D721Med (cell line): ENCODE measurements at places on chromosomes 2 and 18.
A peak's percentile ranks its signal among the peaks of the same experiment; 100 is the strongest.

- DNase-seq = no peak
Observed at GRCh38 chr2:41965909-41966295, 81.9 kb upstream of the PKDCC start.

DNA sequence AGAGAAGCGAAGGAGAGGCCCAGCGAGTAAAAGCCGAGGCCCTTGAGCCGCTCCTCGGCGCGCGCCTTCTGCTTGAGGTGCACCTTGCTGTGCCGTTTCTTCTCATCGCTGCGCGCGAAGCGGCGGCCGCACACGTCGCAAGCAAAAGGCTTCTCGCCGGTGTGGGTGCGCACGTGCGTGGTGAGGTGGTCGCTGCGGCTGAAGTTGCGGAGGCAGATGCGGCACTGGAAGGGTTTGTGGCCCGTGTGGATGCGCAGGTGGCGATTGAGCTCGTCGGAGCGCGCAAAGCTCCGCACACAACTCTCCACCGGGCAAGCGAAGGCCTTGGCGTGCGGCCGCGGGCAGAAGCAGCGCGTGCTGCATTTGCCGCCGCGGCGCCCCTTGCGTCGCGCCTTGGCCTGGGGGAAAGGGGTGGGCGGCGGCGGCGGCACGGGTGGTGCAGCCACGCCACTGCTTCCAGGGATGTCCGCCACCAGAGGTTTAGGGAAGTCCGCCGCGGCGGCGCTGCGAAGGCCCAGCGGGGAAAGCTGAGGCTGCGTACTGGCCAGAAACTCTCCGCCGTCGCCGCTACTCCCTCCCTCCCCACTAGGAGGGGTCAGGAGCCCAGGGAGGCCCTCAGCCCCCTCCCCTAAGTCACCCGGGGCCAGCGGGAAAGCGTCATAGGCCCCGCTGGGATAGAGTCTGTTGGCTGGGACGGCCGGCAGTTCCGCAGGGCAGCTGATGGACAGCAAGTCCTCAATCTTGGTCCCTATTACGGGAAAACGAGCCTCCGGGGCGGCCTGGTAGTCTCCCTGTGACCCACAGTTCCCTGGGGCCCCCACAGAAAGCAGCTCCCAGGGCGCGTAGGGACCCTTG lies 1.7 kb downstream of the EGR4 start:
- peak; percentile 53 for DNase-seq

GRCh38 chr2:156436497-156437085 lies 412 bp downstream of the GPD2 start:
- no peak for DNase-seq

DNA sequence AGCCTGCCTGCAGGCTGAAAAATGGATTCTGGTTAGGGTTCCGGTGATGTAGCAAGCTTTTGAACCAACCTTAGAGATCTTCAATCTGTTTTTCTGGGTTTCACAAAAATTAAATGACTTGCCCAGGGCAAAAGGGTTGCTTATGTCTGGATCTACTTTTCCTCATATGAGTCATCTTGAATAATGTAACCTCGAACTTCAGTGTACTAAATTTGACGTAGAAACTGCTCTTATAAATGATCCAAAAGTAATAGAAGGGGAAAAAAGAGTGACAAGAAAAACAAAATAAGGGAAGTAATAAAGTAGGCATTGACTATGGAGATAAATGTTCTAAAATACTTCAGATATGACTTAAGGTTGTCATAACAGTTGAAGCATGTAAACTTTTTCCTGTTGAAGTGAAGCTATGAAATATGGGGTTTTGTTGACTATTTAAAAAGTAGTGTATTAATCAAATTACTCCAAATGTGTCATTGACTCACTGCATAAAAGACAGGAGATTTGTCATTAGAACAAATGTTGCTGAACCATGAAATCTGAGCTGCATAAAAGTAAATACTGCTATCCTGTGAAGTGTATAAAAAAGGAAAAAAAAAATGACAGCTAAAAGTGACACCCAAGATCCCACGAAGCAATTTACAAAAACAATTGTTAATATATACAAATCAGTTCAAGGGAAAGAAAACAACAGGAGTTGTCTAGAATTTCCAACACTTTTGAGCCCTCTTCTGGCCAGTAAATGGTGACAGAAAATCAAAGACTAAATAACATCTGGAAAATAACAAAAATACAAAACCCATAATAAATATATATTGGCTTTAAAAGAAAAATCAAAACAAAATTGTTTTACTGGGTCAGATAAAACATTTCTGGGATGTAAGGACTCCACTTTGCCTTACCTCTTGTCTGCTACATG lies 103.6 kb upstream of the SERPINE2 start:
- DNase-seq = no peak

- DNase-seq = no peak
Observed at GRCh38 chr2:105272176-105272575, 30.6 kb downstream of the GPR45 start.

DNA sequence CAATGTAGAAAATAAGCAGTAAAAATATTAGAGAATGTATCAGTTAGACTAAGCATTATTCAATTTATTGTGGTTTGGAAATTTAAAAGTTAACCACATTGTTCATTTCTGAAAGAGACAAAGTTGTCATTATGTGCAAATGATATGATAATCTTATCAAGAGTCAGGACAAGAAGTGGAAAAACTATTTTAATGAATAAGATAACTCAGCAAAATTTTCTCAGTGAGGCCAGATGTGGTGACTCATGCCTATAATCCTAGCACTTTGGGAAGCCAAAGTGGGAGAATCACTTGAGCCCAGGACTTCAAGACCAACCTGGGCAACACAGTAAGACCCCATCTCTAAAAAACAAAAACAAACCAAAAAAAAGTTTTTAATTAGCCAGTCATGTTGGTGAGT lies 39.5 kb upstream of the CERS6 start:
- DNase-seq = no peak

DNA sequence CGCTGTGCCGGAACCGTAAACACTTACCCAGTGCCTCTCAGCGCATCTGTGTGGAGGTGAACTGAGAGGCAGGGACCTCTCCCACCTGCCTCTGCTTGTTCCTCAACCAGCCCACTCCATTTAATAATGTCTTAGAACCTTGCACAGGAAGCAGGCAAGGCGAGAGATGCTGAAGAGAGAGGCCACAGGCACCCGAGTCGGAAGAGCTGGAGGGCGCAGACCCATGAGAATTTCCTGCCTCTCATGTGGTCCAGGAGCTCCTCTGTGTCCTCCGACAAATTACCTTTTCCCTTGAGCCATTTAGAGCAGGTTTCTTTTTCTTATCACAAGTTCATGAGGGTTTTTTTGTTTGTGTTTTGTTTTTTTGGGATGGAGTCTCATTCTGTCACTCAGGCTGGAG lies 4.9 kb upstream of the RFX8 start:
- DNase-seq = no peak

DNA sequence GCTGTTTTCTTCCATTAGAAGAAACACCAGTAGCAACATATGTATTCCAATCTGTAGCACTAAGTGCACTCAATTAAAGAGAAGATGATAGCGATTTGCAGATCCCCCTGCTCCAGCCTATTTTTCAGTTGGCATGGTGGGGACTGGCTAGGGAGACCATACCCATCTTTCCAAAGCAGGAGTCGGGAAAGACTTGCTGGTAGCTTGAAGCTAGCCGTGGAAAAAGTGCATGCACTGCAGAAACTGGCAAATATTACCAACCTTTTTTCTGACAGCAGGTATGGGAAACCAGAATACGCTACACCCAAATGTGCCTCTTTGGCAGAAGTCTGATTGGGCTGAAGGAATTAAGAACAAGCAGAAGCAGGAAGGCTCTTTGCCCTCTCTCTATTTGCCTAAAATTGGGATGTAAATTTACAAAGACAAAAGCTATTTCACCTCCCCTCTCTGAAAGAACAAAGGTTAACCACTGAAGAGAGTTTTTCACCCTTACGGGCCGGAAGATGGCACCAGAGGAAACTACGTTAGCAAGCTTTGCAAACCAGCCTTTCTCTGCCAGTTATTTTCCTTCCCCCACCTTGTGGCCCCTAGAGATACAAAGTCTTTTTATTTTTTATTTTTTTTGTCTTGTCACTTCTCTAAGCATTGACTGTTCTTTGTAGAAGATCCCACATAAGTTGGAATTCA lies 273.1 kb downstream of the DLGAP1 start:
- DNase-seq = no peak

DNA sequence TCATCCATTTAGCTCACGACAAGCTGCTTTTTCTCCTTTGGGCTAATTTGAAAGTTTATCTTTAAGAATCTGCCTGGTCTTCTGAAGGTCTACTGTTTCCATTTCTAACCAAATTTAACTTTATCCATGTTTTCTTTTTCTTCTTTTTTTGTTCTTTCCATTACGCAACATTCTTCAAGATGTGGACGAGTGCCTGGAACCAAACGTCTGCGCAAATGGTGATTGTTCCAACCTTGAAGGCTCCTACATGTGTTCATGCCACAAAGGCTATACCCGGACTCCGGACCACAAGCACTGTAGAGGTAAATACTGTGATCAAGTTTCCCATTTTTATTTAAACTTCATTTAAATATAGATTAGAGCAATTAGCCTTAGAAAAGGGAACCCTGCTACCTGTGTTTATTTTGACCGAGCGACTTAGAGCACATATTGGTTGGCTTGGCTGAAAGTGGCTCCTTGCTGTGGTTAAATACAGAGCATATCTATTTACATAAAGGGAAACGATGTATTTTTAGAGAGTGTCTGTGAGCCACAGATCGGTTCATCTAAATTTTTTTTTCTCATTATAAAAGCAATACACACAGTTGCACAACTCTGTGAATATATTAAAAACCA lies 183.4 kb upstream of the RASGRP3 start:
- DNase-seq = no peak

GRCh38 chr18:13434854-13435253 lies 216.3 kb downstream of the LDLRAD4 start:
- DNase-seq = no peak

- DNase-seq = no peak
Observed at GRCh38 chr2:78061301-78061700, 539.1 kb upstream of the LRRTM4 start.

- no peak for DNase-seq
Observed at GRCh38 chr18:54672846-54673475, 81.9 kb downstream of the DYNAP start.

DNA sequence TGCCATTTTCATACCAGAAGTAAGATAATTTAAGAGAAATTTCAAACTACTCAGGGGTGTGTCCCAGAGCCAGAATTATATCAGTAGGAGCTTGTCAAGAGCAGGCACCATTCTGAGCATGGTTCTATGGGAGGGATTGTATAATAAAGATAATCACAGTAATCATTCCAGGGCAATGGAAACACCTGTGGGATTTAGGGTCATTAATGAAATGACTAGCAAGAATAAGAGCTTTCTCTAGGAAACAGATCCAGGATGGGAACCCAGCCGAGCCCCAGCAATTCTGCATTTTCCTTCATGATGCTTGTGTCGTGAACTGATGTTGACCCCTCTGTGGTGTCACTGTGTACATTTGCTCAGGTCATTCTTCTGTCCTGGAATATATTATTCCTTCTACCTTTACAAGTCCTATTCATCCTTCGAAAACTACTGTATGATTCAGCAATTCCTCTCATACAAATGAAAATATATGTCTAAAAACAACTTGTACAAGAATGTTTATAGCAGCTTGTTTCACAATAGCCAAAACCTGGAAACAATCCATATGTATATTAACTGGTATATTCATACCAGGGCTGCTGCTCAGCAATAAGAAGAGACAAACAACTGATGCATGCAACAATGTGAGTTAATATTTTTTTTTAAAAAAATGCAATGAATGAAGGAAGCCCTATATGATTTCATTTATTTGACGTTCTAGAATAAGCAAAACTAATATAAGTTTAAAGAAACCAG lies 687.8 kb upstream of the KLHL29 start:
- no peak for DNase-seq

DNA sequence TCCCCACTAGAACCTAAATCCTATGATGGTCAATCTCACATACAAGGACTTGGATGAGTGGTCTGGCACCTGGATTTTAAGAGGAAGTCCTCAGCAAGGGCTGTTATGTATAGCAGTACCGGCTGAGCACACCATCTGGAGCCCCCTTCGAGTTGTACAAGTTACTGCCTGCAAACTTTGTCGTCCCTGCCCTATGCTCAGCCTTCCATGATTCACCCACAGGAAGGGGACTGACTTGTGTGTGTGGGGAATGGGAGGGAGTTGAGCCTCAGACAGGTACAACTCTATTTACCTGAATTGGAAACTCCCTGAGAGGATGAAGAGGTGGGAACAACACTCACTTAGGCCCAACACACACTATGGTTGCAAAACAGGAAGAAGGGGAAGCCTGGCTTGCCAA lies 186.6 kb downstream of the MYO5B start:
- DNase-seq = no peak

DNA sequence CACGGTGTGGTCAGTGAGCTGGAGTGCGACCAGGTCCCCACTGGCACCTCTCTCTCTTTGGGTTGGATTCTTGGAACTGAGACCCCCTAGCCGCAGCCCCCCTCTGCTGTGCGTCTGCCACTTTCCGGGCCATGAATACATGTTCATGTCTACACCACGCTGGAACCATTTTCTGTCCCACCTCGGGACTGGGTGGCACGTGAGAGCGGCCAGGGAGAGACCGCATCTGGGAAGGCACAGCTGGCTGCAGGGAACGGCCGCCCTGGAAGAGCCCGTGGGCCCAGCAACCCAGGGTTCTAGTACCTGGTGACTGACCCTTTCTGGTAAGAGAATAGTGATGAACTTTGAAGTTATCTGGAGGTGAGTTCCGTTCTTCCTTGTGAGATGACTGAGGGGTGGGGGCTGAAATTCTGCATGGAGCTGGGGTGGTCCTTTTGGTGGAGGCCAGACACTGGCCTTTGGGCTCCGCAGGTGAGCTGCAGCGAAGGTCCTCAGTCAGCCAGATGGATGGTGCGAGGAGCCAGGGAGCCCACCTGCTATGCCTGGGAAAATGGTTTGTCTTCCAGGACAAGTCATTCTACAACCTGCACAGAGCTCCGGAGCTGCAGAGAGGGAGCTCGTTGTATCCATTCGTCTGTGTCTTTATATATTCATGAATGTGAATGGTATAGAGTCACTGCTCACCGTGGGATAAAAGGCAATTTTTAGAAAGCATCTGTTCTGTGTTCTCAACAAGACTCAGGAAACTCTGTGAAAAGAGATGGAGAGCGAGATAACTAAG lies 223.5 kb downstream of the NDUFA10 start:
- no peak for DNase-seq

- DNase-seq = no peak
Observed at GRCh38 chr18:76494231-76495005, 624 bp downstream of the ZNF516 start.

GRCh38 chr2:156907806-156908205 lies 349.7 kb upstream of the GALNT5 start:
- no peak for DNase-seq

DNA sequence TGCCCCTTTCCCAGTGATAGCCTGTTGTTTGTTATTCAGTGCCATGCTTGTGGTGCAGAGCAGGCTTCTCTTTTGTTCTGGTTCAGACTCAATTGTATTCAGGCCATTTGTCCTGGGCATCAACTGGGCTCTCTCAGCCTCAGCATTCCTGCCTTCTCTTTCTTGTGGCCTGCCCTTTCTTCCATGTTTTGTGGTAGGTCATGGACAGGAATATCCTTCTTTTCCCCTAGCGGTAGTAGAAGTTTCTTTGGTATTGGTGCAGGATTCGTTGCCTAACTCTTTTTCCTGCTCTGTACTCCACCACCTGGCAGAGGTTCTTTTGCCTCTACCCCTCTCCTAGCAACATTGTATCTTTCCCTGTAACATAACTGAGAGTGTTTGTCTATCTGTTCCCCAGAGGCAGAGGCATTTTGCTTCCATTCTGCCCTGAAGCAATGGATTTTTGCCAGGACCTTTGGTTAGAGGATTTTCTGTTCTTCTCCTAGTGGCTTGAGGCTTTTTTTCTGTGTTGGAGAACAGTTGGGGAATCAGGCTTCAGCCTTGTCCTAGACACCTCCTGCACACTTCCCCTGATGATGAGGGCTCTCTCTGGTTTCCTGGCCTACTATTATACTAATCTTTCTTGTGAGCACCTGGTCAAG lies 68.5 kb downstream of the NCOA1 start:
- no peak for DNase-seq

GRCh38 chr2:197028230-197028629 lies 101.7 kb upstream of the PGAP1 start:
- DNase-seq = no peak
